Muscle of leg (tissue), 16 donors: ENCODE measurements at places on chromosomes 4 and X. TPM values are rescaled to one million over a fixed set of nuclear protein-coding genes. Genes with fewer than 3 reads are reported as not detected.
A peak's percentile ranks its signal among the peaks of the same experiment; 100 is the strongest.

DNA sequence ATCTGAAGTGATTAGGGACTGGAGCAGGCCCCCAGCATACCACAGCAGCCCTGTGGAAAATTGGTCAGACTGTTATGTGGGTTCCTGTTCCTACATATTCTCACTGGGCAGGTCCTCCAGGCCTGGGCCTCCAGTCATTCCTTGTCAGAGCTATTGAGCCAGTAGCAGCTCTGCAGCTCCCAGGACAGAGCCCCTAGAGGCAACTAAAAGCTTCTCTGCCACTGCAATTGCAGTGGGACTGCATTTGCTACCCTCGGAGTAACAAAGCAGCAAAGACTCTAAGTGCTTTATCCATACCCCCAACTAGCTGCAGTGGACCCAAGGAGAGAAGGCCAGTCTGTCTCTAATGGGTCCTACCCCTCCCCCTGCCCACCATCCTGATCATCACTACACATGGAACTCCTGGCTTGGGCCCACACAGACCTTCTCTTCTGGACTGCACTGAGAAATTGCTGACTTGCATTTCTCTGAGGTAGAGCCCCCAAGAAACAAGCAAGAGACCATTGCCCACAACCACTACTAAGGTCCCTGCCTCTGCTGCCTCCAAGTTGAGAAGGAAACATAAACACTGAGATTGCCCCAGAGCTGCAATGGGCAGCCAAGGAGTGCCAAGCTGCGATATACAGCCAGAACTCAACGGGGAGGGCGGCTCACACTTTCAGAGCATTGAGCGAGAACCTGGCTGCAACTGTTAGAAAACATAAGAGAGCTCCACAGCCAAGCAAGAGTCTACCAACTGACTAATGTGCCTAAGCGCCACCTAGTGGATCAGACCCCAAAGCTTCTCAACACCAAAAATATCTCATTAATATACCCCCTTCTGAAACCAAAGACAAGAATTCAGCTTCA is 738.7 kb upstream of the NDST4 start:
- no peak overlapping the region for H3K27ac ChIP-seq
- no peak overlapping the region for H3K4me3 ChIP-seq
- no peaks in the 10 kb centered on the region for H3K36me3 ChIP-seq
- peak; percentile 15 for DNase-seq
- no peaks in the 10 kb centered on the region for H3K4me1 ChIP-seq
- H3K27me3 ChIP-seq: no peaks in the 10 kb centered on the region

- H3K36me3 ChIP-seq: no peaks in the 10 kb centered on the region
- no peak for DNase-seq
- H3K27me3 ChIP-seq: no peaks in the 10 kb centered on the region
- H3K4me3 ChIP-seq: no peak overlapping the region
Observed at GRCh38 chr4:10151182-10151581, 34.6 kb upstream of the WDR1 start.

DNA sequence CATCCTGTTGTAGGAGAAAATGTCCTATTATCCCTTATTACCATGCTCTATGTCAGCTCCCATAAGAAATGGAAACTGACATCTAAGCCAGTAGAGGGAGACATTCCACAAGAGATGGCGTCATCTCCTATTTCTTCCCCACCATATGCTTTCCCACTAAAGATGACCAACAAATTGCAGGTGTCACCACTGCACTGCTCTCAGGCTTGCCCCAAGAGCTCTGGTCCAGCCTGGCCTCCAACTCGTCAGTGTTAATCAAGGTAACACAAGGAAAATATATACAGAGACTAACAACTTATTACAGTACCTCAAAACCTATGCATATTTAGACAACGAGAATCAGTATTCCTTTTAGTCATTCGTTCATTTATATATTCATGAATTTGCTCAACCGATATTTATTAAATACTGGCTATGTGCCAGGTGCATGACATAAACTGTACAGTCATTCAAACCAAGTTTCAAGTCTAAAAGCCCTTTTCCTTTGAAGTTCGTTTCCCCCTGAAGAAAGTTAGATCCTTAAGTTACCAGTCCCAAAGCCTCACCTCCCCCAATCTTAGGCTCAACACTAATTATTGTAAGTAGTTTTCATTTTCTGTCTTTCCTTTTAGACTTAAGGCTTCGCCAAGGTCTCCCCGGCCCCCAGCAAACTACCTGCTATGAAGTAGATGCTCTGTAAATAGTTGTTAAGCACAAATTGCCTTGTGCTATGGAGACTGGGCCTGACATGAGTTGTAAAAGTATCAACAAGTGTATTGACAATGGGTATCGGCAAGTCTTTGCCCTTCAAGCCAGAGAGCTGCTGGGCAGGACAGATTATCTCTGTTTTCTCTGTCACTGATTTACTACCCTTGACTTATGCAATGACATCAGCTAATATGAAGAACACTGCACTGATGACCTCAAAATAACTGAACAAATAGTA is 3.1 kb upstream of the FGB start:
- no peaks in the 10 kb centered on the region for H3K4me1 ChIP-seq
- H3K27me3 ChIP-seq: no peaks in the 10 kb centered on the region
- peak; percentile 23 for DNase-seq
- H3K36me3 ChIP-seq: no peaks in the 10 kb centered on the region
- no peak overlapping the region for H3K27ac ChIP-seq

GRCh38 chr4:180541678-180542077 is 1701.5 kb upstream of the TENM3 start:
- H3K27me3 ChIP-seq: no peaks in the 10 kb centered on the region
- H3K36me3 ChIP-seq: no peaks in the 10 kb centered on the region
- no peaks in the 10 kb centered on the region for H3K4me1 ChIP-seq

Gene AMELX
- not detected for total RNA-seq

Gene SYP
- total RNA-seq: 1.2 TPM

Gene OPRPN
- total RNA-seq: not detected

Gene DGKK
- not detected for total RNA-seq
